ENCODE measurements at places on chromosomes 4 and X.

- no peaks in the 10 kb centered on the region for H3K36me3 ChIP-seq
- peaks cover 20% of the 10 kb centered on the region for H3K4me1 ChIP-seq
- no peaks in the 10 kb centered on the region for H3K27me3 ChIP-seq
- peak overlapping the region; percentile 96 for H3K27ac ChIP-seq
- DNase-seq: peak; percentile 68
- peak overlapping the region; percentile 68 for H3K4me3 ChIP-seq
Observed at GRCh38 chrX:3175659-3176438, 134.6 kb downstream of the ARSF start.

DNA sequence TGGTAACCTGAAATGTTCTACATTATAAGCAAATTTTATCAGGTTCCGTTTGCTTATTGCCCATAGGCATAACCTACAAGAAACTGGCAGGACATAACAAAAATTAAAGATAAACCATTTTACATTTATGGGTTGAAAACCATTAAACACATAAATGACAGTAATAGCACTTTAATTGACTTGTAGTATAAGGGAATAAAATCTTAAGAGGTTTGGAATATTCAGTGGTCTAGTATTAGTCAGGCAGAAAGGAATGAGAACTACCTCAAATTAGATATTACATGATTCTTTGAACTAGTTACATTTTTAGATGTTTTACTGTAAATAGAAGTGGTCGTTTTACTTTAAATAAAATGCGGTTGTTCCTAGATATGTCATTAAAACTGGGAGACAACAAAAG lies 111.9 kb downstream of the ADAMTS3 start:
- H3K36me3 ChIP-seq: no peaks in the 10 kb centered on the region
- H3K4me1 ChIP-seq: peaks cover 11% of the 10 kb centered on the region
- no peaks in the 10 kb centered on the region for H3K27me3 ChIP-seq
- H3K27ac ChIP-seq: no peak overlapping the region
- no peak overlapping the region for H3K4me3 ChIP-seq
- no peak for DNase-seq

DNA sequence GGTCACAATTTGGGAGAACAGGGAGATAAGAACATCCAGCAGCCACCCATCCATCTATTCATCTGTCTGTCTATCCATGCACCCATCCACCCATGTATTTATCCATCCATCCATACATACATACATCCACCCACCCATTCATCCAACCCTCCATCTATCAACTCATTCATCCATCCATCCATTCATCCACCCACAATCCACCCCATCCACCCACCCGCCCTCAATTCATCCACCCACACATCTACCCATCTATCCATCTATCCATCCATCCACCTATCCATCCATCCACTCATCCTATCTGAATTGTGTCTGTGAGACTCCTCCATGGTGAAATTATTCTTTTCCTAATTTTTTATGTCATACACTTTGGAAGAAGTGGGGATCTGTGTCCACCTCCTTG lies 6.8 kb upstream of the CD99 start:
- no peak for DNase-seq
- no peaks in the 10 kb centered on the region for H3K27me3 ChIP-seq
- H3K27ac ChIP-seq: no peak overlapping the region
- no peaks in the 10 kb centered on the region for H3K36me3 ChIP-seq

DNA sequence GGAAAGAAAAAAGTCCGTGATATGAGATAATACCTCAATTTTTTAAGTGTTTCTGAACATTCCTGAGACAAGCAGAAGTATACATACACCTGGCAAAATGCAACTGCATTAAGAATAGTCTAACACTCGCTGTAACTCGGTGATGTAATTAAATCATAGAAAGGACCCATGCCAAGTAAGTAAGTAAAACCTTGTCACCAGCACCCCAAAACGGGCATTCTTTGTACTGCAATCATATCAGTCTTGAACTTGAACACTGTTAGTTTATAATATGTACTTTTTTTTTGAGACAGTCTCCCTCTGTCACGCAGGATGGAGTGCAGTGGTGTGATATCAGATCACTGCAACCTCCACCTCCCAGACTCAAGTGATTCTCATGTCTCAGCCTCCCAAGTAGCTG lies 47.4 kb downstream of the SMIM14 start:
- no peaks in the 10 kb centered on the region for H3K36me3 ChIP-seq
- peak; percentile 12 for DNase-seq
- H3K27ac ChIP-seq: no peak overlapping the region
- H3K27me3 ChIP-seq: no peaks in the 10 kb centered on the region
- no peak overlapping the region for H3K4me3 ChIP-seq

DNA sequence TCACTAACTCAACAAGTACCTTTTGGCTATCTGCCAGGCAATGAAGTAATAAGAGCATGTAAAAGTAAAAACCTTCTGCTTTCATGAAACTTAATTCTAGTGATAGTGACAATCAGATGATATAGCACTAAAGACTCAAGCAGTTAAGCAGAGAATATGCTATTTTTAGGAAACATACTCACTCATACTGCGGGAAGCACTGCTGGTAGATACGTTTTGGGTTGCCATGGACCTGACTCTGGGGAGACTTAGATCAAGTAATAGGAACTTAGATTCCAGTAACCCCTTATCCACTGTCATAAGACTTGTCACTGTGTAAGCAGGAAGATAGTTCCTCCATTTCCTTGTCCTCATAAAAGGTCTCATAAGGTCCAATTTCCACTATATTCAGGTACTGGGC lies 386.3 kb downstream of the DMD start:
- no peaks in the 10 kb centered on the region for H3K36me3 ChIP-seq
- no peak overlapping the region for H3K4me3 ChIP-seq
- no peaks in the 10 kb centered on the region for H3K27me3 ChIP-seq
- no peak for DNase-seq

- H3K36me3 ChIP-seq: no peaks in the 10 kb centered on the region
- no peaks in the 10 kb centered on the region for H3K27me3 ChIP-seq
- no peak for DNase-seq
- no peaks in the 10 kb centered on the region for H3K4me1 ChIP-seq
- no peak overlapping the region for H3K27ac ChIP-seq
- H3K4me3 ChIP-seq: no peak overlapping the region
Observed at GRCh38 chrX:152658302-152658701, 20.6 kb downstream of the GABRQ start.

DNA sequence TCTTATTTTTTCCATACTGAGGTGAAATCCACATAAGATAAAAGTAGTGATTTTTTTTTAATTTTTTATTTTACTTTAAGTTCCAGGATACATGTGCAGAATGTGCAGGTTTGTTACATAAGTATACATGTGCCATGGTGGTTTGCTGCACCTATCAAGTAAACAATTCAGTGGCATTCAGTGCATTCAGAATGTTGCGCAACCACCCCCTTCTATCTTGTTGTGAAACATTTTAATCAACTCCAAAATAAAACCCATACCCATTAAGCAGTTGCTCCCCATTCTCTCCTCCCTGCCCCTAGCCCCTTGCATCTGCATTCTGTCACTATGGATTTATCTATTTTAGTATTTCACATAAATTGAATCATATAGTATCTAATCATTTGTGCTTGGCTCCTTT lies 121.2 kb downstream of the KLHL13 start:
- no peaks in the 10 kb centered on the region for H3K36me3 ChIP-seq
- no peak overlapping the region for H3K4me3 ChIP-seq
- no peak overlapping the region for H3K27ac ChIP-seq
- no peaks in the 10 kb centered on the region for H3K4me1 ChIP-seq
- no peak for DNase-seq

- DNase-seq: no peak
- peaks cover 25% of the 10 kb centered on the region for H3K4me1 ChIP-seq
- H3K27ac ChIP-seq: no peak overlapping the region
- no peaks in the 10 kb centered on the region for H3K27me3 ChIP-seq
- no peak overlapping the region for H3K4me3 ChIP-seq
Observed at GRCh38 chr4:52032005-52032404, 6.1 kb downstream of the SGCB start.

GRCh38 chrX:3403748-3404147 lies 57.3 kb upstream of the MXRA5 start:
- H3K4me3 ChIP-seq: no peak overlapping the region
- peak; percentile 55 for DNase-seq
- H3K4me1 ChIP-seq: no peaks in the 10 kb centered on the region
- no peaks in the 10 kb centered on the region for H3K27me3 ChIP-seq
- no peaks in the 10 kb centered on the region for H3K36me3 ChIP-seq
- no peak overlapping the region for H3K27ac ChIP-seq
